ENCODE measurements at places on chromosomes 6 and 20. TPM values are rescaled to one million over a fixed set of nuclear protein-coding genes. Genes with fewer than 3 reads are reported as not detected.

Gene MDC1
- total RNA-seq, result 5.4 TPM

Gene GMPR
- 9.9 TPM for total RNA-seq

Gene PNLDC1
- total RNA-seq, result not detected

Gene GABRR1
- not detected for total RNA-seq

Gene BMP6
- total RNA-seq, result 0.74 TPM

Gene EYS
- not detected for total RNA-seq

Gene DEFB113
- total RNA-seq, result not detected

Gene PAX1
- not detected for total RNA-seq

Gene SAMD3
- total RNA-seq, result not detected

Gene F13A1
- total RNA-seq, result not detected

Gene NRN1
- total RNA-seq, result 44.1 TPM

DNA sequence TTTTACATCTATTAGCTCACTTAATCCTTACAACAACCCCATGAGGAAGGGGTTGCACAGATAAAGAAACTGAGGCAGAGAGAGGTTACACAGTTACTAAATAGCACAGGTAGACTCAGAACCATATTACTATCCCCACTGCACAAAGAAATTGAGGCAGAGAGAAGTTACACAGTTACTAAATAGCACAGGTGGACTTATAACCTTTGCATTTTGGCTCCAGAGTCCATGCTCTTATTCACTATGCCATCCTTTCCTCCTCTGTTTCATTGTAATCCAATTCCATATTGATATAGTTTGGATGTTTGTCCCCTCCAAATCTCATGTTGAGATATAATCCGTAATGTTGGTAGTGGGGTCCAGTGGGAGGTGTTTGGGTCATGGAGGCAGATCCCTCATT is 3.5 kb downstream of the TDP2 start:
- DNase-seq, result no peak

DNA sequence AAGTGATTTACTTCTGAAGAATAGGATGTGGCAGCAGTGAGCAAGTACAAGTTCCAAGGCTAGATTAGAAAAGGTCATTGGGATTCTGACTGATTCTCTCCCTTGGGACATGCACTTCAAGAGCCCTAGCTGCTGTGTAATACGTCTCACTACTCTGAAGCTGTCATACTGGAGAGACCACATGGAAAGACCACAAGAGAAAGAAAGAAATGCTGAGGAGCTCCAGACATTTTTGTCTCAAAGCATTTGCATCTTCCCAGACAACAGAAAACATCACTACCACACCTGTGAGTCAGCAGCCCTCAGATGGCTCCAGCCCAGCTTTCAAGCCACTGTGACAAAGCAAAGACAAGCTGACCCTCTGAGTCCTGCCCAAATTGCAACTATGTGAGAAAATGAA is 20.7 kb downstream of the TENT5A start:
- no peak for DNase-seq

DNA sequence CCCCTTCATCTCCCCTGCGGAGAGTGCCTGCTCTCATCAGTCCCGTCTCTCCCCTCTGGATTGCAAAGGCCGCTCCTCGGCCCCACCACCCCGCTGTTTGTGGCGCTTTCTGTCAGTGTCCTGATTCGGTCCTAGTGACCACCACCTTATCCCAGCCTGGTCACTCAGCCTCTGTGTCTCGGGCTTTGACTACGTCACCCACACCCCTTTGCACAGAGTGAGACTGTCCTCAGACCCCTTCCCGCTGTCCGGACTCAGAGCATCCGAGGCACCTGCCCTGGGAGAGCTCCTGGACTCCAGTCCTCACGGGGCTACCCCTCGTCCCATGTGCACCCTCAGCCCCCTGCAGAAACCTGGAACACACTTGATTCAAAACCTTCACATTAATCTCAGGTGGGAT is 380.2 kb downstream of the TAF4 start:
- no peak for DNase-seq

- DNase-seq, result no peak
Observed at GRCh38 chr6:105489216-105489530, 86.3 kb upstream of the PREP start.

GRCh38 chr6:141437685-141438084 is 695.0 kb upstream of the GJE1 start:
- DNase-seq, result no peak

GRCh38 chr6:93079061-93079460 is 340.3 kb downstream of the EPHA7 start:
- no peak for DNase-seq
